ENCODE measurements at places on chromosomes 2 and 18.
A peak's percentile ranks its signal among the peaks of the same experiment; 100 is the strongest.

DNA sequence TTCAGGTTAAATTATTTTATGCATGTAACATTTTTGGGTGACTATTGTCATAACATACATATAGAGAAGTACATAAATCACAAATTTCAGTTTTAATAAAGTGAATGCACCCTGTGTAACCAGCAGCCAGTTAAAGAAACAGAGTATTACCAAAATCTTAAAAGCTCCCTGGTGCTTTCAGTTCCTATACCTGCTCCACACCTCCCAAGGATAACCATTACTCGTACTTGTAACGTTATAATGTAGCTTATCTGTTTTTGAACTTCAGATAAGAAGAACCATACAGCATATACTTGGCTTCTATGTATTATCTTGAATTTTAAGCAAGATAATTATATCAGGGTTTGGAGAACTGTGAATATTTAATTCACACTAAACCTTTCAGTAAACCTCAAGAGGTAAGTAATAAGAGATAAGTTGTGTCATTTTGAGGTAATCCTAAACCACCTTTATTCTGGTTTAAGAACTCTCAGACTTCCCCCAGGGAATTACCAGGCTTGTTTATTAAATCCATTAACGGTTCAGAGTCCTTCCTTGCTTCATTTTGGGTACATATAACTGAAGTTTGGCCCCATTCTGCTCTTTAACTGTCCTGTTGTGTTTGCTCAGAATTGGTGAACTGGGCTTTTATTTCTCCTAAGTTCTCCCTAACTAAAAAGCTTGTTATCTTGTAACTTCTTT lies 58.6 kb downstream of the LCLAT1 start:
- no peak for DNase-seq

- peak; percentile 82 for DNase-seq
These were observed 8.1 kb downstream of the SMAD7 start for GRCh38 chr18:48942554-48943261.

DNA sequence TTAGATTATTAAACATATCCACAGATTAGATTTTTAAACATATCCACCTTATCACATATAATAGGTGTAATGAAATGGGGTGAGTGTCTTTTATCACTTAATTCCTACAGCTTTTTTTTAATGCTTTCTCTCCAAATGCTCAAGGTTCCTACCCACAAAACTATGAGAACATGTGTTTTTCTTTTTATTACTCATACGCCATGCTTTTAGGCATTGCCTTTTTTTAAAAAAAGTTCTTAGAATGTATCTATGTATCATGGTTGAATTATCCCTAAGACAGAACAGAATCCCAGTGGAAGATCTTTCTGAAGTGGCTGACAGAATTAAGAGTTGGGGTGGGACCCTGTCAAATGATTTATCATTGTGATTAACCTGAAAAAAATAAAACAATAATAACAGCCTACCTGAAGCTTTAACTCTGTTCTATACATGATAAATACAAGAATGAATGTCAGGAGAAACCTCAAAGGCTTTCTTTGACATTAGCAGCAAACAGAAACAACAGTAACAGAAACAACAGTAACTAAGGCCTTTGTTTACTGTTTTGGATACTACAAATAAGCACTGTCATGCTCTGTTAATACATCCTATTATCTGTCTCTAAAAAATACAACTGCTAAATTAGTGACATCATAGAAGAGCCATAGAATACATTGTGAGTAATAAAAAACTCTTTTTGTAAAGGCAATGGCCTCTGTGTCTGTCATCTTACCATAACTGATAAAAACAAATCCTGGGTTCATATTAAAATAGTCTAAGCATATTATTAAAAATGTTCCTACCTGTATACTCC lies 4.1 kb upstream of the ZNF397 start:
- peak; percentile 8 for DNase-seq

DNA sequence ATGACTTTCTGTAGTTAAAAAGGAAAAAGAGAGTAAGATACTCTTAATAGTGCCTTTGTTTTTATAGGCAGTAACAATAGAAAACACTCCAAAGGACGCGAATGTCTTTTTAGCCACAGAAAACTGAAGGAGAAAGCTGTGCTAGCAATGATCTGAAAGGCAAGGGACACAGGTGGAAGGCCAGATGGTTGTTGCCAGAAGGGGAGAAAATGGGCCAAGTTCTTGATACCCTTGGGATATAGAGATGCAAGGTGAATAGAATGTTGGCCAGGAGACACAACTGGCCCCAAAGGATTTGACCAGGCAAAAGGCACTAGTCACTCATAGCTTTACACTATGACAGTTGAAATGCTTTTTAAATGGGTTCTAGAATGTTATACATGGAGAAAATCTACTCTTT lies 180.0 kb downstream of the NRXN1 start:
- DNase-seq: no peak

GRCh38 chr2:99852956-99853355 lies 289.4 kb downstream of the AFF3 start:
- DNase-seq: no peak

DNA sequence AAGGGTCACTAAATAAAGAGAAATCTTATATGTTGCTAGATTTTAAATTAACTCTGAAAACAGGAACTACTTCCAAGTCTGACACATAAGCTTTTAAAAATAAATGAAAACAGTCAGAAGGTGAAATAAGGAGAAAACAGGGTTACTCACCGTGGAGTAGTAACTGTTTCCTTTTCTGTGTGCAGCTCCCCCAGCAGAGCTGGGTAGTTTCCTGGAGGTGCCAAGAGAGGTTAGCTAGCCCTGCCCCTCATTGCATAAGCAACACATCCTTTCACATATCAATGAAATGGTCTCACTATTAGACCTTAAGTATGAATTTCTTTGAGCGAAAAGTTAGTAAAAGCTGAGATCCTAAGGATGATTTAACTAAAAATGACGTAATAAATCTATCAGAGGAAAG lies 54.0 kb upstream of the GPR75 start:
- peak; percentile 9 for DNase-seq

DNA sequence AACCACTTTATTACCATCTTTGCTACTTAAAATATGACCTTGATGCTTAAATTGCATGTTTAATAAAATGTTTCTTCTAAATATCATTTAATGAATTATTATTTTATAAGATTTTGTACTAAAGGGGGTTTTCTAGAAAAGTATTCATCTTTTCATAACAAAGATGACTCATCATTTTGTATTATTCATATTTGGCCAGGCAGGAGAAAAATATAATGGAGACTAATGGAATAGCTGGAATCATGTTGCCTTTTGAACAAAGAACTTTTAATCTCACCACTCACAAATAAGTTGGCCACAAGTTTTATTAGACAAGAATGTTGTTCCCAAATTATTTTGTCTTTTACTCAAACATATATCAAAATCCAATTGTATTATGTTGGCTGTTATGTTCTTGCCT lies 882.4 kb downstream of the DSC3 start:
- DNase-seq: no peak

DNA sequence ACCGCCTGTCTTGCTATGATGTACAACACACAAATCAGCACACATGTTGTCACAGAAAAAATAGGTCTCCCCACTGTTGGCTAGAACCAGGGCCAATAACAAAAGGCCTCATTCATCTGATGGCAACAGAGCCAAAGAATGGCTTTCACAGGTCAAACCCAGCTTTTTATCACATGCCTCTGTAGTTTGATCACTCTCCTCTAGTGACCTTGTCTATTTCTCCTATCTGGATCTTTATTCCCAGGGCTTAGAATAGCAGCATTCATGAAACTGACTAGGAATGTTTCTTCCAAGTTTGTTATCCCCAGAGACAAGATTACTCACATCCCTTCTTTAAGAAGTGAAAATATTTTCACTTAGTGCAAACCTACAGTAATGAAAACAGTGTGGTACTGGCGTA lies 285.8 kb upstream of the GYPC start:
- no peak for DNase-seq

- DNase-seq: no peak
These were observed 20.5 kb downstream of the IL36A start for GRCh38 chr2:113025737-113026136.

DNA sequence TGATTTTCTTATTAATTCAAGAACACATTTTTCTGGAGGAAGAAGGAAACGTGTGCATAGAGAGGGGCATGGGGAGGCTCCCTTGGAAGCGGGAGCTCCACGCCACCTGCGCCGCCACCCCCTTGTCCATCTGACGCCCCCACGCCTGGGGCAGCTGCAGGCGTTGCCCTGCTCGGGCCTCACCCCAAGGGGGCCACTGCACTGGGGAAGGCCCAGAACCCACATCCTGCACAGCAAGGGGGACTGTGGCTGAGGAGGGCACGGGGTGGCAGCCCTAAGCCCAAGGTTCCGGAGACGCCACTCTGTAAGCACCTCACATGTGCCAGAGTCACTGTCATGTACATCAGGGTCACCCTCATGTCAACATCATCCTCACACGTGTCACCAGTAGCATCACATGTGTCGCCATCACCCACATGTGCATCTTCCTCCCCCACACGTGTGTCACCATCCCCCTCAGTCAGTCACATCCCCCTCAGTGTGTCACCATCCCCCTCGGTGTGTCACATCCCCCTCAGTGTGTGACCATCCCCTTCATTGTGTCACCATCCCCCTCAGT lies 486.7 kb upstream of the SALL3 start:
- no peak for DNase-seq

DNA sequence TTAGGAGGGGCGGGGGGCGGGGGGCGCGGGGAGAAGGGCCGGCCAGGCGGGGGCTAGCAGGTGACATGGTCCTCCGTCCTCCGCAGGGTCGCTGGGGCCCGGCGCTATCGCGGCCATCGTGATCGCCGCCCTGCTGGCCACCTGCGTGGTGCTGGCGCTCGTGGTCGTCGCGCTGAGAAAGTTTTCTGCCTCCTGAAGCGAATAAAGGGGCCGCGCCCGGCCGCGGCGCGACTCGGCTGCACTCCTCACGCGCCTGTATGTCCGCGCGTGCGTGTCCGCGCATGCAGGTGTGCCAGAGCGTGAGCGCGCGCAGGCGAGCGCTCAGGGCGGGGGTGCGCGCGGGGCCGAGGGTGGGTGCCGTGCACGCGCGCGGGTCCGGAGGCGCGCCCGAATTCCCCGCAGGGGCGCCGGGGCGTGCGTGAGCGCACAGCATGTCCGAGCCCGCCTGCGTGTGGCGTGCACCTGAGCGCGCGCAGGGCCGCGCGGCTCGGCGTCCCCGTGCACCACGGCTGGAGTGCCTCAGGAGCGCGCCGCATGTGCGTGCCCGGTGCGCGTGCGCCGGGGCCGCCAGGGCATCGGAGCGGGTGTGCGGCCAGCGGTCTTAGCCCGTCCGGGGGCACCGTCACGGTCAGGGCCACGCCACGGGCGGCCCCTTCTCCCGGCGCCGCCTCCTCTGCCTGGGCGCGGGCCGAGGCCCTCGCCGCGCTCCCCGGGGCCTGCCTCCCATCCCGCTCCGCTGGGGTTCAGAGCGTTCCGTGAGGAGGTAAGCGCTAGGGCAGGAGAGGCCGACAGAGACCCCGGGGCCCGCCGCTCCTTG lies 6.3 kb downstream of the SNORC start:
- DNase-seq: peak; percentile 60

GRCh38 chr18:34866739-34867138 lies 156.6 kb downstream of the DTNA start:
- DNase-seq: peak; percentile 28

- no peak for DNase-seq
These were observed 30.4 kb upstream of the MYO3B start for GRCh38 chr2:170147576-170147975.

- no peak for DNase-seq
These were observed 475.2 kb upstream of the UBE2E3 start for GRCh38 chr2:180505203-180505602.

- DNase-seq: no peak
These were observed 690.4 kb downstream of the RNF144A start for GRCh38 chr2:7607441-7608173.

DNA sequence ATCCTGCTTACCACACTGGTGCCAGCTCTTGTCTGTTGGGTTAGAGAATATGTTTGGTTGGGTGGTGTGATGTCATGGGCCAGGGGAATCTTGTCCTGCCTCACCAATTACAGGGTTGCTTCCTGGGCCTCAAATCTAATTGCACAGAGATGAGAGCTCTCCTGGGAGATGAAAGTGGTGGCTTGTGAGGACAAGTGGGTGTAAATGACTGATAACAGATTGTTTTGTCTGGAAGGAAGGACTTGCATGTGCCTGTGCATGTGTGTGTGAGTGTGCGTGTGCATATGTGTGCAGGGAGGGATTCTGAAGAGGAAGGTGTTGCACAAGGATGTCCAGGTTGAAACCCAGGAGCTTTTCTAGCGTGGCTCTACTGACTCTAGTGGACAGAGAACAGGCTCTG lies 271.9 kb downstream of the LOXHD1 start:
- no peak for DNase-seq

DNA sequence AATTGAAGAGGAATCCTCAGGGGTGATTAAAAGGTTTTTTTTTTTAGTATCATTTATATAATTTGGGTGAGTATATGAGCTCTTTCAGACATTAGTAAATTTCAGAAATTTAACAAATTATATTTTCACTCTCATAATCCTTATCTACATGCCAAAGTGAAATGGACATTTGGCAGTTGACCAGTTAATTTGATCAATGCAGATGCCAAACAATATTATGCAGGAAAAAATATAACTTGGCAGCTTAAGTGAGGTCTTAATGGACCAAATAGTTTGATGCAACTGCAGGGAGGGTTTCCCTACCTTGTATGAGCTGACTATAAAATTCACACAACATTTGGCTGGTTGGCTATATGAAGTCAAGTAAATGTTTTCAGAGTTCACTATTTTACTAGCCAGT lies 185.2 kb downstream of the CCDC102B start:
- no peak for DNase-seq

GRCh38 chr2:238456970-238457926 lies 30.5 kb downstream of the ASB1 start:
- no peak for DNase-seq

GRCh38 chr2:241456546-241456945 lies 51.8 kb downstream of the STK25 start:
- DNase-seq: no peak

GRCh38 chr2:156797832-156798231 lies 361.7 kb downstream of the GPD2 start:
- no peak for DNase-seq

DNA sequence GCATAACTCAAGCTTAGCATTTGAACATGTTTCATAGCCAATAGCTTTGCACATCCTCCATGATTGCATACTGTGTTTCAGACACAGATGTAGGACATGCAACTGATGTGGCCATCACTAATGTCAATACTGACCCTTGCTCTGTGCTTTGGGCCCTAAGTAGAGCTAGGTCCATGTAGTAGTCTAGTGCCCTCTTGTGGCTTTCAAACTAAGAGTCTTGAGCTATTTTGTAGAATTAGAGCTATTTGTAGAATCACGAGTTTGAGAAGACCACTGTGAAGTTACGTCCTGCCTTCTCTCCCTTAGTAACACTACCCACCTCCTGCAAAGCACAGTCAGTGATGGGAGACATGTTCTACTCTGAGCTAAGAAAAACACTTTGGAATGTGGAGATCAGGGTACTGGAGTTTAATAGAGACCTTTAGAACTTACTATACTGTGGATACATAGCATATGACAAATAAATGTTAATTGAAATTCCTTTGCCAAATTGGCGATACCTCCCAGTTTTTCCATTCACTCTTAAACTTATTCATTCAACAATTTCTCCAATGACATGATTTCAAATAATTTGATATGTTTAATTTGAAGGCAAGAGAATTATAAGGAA lies 306.5 kb upstream of the TNP1 start:
- no peak for DNase-seq
